Stimulated activated CD4-positive, alpha-beta T cell treated with anti-CD3 and anti-CD28 coated beads, Interleukin-1b, Interleukin-23, amount 100 ng/mL, for 4 hours (primary cell): ENCODE measurements at places on chromosomes 2 and 18.
A peak's percentile ranks its signal among the peaks of the same experiment; 100 is the strongest.

DNA sequence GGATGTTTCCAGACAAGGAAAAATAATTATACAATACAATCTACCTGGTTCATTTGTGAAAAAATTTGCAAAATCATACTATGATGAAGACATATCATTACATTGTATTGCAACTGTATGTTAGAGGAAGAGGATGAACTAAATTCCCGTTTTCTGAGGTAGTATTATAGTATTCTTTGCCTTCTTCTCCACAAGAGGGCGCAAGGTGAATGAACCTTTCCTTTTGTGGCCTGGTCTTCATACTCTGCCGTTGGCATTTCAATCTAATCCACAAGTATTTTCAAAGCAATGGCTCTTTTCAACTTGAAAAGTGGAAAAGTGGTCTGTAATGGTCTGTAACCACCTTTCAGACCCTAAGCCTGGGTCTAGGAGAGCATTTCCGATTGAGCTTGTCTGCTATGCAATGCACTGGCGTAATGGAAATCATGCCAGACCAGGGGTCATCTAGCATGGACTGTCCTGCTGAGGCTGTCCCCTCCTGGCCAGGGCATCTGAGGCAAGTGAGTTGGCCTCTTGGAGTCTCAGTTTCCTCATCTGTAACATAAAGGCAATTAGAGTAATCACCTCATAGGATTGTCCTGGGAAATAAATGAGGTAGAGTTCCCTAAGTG, 30.8 kb upstream of the ZNF396 start:
- DNase-seq = peak; percentile 43

DNA sequence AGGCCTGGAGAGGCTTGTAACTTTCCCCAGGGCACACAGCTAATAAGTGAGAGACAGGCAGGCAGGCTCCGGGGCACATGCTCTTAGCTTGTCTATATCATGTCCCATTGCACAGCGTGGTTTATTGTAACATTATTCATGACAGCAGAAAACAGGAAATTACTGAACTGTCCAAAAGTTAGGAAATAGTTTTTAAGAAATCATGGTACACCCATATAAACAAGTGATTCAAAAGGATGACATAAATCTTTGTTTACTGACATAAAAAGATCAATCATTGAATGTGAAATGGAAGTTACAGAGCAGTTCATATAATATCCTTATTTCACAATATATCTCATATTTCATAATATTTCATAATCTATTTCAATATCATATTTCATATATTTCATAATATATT, 34.3 kb upstream of the TXNDC2 start:
- DNase-seq = no peak

DNA sequence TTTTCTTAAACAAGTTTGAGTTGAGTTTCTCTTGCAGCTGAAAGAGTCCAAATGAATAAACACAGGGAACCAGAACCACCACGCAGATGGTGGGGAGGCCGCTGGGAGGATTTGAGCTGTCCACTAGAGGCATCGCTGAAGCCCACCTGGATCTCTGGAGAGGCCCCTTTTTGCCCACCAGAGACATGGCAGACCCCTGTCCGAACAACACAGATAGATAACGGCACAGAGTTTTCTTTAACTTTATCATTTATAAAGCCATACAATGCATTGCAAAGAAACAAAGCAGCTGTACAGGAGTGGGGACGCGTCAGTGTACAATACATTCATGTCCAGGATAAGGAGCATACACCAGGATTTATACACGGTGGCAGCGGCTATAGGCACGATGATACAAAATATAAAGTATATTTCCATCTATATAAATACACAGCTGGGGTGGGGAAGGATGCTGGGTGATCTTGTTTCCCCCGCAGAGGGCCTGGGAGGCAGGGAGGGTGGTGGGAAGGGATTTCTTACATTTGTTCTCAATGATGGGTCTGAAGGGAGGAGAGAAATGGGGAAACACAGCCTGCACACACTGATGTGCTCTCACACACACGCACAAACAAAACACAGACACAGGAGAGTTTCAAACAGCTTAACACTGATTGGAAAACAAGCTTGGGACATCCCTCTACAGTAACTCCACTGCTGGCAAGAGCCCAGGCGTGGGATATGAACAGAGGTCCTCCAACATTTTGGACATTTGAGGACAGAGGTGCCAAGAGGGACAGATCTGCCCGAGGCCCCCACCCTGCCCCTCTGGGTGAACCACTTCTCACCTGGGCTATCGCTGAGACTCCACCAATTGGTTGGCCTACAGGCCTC, 203.0 kb downstream of the TNS1 start:
- no peak for DNase-seq

DNA sequence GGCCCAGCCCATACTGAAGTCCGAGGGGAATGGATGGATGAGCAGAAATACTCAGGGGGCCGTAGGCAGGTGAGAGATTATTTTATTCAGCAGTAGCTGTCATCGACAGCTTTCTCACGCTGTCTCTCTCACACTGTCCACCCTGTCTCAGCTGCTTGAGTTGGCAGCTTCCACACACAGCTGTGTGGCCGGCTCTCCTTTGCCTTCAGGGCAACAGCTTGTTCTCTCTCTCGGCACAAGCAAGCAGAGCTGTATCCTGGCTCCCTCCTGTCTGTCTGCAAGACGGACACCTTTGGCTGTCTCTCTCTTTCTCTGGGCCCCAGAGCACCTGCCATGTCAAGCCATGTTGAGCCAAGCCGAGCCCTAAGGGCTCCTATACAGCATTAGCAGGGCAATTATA, 9.8 kb upstream of the PAPOLG start:
- DNase-seq = no peak

DNA sequence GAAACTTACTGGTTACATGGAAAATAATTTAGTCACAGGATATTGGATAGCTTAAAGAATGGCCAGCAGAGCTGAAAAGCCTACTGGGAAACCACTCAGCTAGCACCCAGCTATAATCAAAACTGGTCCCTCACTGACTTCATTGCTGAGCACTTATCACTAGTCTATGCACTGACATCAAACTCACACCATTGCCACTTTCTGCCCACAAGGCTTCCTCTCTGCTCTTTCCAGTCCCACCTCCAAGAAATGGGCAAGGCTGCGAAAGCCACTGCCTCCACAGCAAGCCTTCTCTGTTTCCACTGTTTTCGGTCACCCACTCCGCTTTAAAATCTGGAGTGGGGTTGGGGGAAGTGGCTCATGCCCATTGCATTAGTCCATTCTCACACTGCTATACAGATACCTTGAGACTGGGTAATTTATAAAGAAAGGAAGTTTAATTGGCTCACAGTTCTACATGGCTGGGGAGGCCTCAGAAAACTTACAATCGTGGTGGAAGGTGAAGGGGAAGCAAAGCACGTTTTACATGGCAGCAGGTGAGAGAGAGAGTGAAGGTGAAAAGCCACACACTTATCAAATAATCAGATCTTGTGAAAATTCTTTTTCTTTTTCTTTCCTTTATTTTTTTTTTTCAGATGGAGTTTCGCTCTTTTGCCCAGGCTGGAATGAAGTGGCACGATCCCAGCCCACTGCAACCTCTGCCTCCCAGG, 77.0 kb upstream of the CERS6 start:
- no peak for DNase-seq

- DNase-seq = no peak
Observed at GRCh38 chr2:150417278-150417677, 70.2 kb downstream of the RND3 start.

GRCh38 chr2:108640731-108641130, 78.6 kb upstream of the RANBP2 start:
- no peak for DNase-seq

DNA sequence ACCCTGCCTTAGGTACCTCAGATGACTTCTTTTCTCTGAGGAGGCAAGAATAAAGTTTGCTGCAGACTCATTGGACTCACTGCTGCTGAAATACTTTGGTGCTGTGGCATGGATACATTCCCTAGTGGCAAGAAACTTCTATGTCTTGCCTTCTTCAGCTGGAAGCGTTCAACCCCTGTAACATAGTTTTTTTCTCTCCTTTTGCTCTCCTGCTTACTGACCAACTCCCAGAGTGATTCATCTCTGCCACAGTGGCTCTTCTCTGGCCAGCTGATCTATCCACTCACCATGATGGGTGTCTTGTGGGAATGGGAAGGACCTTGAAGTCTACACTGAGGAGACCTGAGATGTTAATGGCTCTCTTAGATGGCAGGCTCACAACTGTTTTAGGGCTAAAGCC, 309.3 kb upstream of the LRRTM4 start:
- no peak for DNase-seq

DNA sequence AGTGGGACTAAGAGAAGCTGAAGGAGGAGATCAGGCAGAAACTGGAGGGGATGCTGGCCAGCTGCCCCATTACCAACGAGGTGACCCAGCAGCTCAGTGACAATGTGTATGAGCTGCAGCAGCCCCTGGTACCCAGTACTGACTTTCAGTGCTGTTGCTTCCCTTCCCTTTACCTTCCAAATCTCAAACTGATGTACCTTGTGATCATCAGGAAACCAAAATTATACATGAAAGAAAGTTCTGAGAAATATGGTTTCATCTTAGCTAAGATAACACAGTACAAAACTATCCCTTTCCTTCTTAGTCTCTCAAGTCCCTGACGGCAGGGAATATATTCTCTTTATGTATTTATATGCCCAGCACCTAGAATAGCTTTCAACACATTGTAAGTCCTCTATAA, 52.3 kb upstream of the CERS6 start:
- no peak for DNase-seq
